NCI-H460 (cell line): ENCODE measurements at places on chromosomes 1 and 21. TPM values are rescaled to one million over a fixed set of nuclear protein-coding genes. Genes with fewer than 3 reads are reported as not detected.

Gene LCE1A
- total RNA-seq, result not detected in 2 replicates

- peak; percentile 13 for DNase-seq
These were observed 2.5 kb downstream of the DISC1 start for GRCh38 chr1:231629132-231629531.

- no peak for DNase-seq
These were observed 138.2 kb upstream of the RUNX3 start for GRCh38 chr1:25068316-25068715.

Gene TIAM1
- 1.1 and 2.7 TPM in 2 replicates for total RNA-seq

Gene AVPR1B
- not detected in 2 replicates for total RNA-seq

GRCh38 chr21:26169061-26169610, 1.4 kb downstream of the APP start:
- peak; percentile 43 for DNase-seq

DNA sequence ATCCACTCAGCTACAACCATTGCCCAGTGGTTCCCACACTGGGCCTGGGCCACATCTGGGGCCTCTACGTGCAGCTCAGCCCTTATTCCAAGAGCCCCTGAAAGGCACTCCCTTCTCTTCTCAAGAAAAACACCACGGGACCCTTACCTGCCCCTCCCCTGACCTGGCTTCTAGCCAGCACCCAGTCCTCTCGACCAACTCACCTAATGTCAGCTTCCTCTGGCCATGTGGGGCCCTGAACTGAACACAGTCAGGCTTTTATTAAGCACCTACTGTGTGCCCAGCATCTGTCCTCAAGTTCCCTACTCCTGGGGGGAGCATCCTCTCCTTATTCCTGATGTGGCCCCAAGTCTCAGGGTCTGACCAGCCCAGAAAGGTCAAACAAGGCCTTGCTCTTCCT, 208.4 kb downstream of the MATN1 start:
- DNase-seq, result no peak

DNA sequence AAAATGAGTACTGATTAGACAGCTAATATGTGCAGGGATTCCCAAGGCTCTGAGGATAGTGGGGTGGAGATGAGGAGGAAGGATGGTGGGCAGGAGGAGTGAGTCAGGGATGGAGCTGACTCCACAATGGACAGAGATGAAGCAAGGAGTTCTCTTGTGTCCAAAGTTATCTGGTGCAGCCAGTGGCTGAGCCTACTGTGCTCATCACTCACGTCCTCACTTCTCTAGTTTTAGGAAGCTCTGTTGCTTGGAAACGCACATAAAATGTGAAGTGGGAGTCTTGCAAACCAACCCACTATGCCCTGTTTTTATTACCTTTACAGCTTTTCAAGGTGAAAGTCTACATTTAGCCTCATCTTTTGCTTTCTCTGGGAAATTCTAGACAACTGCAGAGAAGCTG, 36.5 kb upstream of the SAMD13 start:
- DNase-seq, result no peak

Gene PPM1J
- 0.69 and 0.72 TPM in 2 replicates for total RNA-seq

- DNase-seq, result no peak
These were observed 54.6 kb upstream of the SIPA1L2 start for GRCh38 chr1:232684371-232685105.

DNA sequence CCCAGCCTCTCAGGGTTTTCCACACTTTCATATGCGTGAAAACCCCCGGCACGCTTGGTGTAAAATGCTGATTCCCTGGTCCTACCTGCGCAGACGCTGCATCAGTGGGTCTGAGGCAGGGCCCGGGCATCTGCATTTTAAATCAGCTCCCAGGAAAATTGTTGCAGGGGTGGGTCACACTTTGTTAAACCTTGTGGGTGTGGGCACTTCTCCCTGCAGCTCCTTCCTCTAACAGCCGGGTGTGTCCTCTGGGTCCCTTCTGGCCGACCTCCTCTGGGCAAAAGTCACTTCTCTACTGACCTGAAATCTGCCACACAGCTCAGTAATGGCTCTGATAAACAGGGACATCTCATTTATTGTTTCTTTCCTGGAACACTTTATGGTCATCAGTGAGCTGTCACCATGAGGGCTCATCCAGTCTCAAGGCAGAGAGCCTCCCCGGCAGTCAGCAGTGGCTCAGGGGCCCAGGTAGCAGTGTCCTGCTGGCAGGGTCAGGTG, 52.8 kb upstream of the TMPRSS2 start:
- no peak for DNase-seq

Gene LCE2A
- total RNA-seq, result not detected in 2 replicates

Gene CTSE
- total RNA-seq, result not detected in 2 replicates

Gene KRTAP10-1
- total RNA-seq, result not detected in 2 replicates

GRCh38 chr21:17848228-17848627, 29.1 kb upstream of the C21orf91 start:
- DNase-seq, result no peak

DNA sequence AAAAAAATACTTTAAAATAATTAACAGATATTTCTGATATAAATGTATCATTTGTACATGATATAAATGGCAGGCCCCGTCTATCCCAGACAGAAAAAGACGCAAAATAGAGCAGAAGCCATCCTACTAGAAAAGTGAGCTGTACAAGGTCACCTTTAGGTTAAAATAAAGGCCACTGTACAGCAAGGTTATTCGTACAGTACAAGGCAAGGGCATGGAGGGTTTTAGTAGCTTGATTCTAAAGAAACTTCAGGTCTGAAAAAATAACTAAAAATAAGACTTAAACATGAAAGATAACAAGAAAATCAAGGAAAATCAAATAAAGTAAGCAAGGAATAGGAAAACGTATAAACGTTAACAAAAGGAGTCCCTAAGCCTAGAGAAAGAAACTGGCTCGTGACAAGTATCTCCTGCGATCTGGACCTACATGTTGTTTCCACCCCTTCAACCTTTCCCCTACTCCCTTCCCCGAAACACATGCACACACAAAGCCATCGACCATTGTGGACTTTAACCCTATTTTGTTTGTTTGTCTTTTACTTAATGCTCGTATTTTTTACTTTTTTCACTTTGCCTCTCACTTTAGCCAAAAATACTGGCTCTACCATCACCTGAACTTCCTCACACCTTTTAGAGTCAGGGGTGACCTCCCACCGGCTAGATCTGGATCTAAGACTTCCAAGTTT, 26.5 kb upstream of the SLC30A10 start:
- DNase-seq, result no peak

GRCh38 chr1:178418284-178418955, 78.3 kb downstream of the CLEC20A start:
- no peak for DNase-seq

Gene MYBPH
- total RNA-seq, result not detected in 2 replicates

Gene C1orf87
- not detected in 2 replicates for total RNA-seq
